Activated CD4-positive, CD25-positive, alpha-beta regulatory T cell treated with anti-CD3 and anti-CD28 coated beads, Interleukin-2, amount 50 U/mL, for 24 hours (primary cell): ENCODE measurements at places on chromosomes 3 and 15.

- peak; percentile 87 for ATAC-seq
Observed at GRCh38 chr3:186772701-186773417, 10.5 kb upstream of the EIF4A2 start.

- ATAC-seq, result peak; percentile 92
Observed at GRCh38 chr3:196144383-196145105, 62.7 kb upstream of the TFRC start.

- peak; percentile 53 for ATAC-seq
Observed at GRCh38 chr3:67662733-67663132, 8.3 kb upstream of the SUCLG2 start.

GRCh38 chr15:98177966-98178592 is 217.6 kb downstream of the ARRDC4 start:
- no peak for ATAC-seq

- ATAC-seq, result no peak
Observed at GRCh38 chr3:57738391-57738790, 17.7 kb upstream of the SLMAP start.

DNA sequence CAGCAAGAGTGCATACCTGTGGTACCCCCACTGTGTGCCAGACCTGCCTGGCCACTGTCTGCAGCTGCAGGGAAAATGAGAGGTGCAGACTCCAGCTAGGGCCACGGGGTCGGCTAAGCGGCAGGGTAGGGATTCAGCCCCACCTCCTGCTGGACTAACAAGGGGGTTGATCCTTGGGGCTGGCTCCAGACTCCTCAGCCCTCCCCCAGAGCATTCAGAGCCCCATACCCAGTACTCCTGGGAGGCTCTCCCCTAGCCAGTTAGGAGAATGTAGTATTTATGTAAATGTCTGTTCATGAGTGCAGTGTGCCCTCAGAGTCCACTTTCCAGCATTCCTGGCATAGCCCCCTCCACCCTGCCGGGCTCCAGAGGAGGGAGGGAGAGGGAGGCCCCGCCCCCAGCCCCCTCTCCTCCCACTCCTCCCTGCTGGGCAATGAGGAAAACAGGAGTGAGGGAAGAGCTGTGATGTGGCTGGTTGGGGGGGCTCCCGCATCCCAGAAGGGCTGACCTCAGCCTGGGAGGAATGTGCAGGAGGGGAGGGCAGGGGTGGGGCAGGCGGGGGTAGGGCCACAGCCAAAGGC is 4.5 kb upstream of the SEMA3B start:
- ATAC-seq, result no peak

GRCh38 chr15:87746333-87746732 is 510.2 kb downstream of the NTRK3 start:
- no peak for ATAC-seq
